ENCODE measurements at places on chromosomes 6 and 20.

GRCh38 chr6:160733050-160733646, 31.1 kb downstream of the PLG start:
- peak; percentile 6 for DNase-seq

- no peak for DNase-seq
Observed at GRCh38 chr6:52385074-52385473, 23.1 kb downstream of the PAQR8 start.

GRCh38 chr20:54345301-54345724, 130.1 kb upstream of the DOK5 start:
- peak; percentile 50 for DNase-seq

DNA sequence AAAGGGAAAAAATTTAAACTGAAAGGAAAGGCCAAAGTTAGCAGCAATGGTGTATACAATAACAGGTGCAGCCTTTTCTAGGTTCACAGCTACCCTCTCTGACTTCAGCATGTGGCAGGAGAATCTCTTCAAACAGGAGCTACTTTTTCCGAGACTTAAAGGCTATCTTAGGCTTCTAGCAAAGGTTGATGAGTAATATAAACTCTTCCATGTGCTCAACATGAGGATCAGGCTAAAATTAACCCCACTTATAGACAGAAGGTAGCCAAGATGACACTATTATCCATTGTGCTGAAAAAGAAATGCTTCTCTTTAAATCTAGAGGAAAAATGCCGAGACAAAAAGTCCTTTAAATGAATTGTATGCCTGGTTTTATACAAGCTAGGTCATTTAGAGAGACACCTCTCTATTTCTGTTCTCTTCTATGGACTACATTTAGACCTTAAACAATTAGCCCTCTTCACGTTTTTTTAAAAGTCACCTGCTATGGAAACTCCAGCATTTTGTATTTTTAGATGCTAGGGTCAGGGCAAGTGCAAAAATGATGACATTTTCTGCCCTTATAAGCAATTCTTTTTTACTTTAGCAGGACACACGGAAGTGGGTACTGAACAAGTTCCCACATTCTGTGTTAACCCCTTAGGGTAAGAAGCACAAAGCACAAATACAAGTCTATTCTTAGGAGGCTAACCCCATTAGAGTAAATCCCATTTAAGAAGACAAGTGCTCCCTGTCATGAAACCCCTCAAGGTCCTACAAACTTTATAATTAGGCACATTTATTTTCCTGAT, 216.8 kb upstream of the CITED2 start:
- no peak for DNase-seq

DNA sequence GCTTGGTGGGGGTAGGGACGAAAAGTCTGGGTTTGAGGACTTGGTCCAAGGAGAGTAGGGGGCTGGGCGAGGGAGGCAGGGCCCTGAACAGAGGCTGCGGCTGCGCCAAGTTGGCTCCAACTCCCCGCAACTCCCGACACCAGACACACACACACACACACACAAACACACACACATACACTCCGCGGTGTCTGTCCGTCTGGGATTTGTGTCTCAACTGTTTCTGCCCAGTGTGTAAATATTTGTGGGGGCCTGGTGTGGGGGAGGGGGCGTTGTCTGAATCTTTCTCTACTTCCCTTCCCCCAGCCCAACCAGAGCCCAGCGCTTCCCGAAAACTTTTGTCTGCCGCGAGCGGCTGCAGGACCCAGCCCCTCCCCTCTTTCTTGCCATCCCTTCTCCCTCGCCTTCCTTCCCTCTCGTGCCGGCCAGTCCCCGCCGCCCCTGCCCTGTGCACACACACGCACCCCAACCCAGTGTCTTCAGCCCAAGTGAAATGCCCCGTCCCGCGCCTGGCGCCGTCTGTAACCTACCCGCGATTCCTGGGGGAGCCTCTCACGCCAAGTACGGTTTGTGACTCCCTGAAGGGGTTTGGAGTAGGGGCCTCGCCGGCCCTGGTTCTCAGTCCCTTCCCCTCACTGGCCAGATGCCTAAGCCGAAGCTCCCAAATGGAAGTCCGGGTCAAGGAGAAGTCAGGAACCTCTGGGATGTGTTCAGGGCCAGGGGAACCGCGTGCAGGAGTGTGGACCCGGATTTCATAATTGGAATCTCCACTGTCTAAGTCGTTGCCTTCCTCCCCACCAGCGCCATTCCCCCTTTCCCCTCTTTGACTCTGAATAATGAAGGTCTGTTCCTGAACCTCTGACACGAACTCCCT, 904 bp downstream of the MDFI start:
- DNase-seq, result no peak

DNA sequence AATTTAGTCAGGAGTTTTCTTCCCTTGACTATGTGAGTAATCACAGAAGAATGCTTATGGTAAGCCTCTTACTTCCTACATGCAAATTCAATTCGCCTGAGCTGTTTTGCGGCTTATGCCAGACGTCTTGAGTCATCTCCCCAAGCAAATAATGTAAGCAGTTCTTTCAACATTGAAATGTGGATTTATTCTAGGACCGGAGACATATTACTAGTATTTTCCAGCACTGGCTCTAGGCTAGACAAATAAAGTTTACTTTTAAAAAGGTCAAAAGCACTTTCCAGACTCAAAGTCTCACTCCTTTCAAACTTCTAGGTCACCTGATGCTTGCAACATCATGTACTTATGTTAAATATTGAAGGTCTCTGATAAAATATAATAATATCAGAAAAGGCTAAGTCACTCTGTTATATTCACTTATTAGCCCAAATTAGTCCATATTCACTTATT, 38.1 kb upstream of the NOX3 start:
- DNase-seq, result peak; percentile 95

DNA sequence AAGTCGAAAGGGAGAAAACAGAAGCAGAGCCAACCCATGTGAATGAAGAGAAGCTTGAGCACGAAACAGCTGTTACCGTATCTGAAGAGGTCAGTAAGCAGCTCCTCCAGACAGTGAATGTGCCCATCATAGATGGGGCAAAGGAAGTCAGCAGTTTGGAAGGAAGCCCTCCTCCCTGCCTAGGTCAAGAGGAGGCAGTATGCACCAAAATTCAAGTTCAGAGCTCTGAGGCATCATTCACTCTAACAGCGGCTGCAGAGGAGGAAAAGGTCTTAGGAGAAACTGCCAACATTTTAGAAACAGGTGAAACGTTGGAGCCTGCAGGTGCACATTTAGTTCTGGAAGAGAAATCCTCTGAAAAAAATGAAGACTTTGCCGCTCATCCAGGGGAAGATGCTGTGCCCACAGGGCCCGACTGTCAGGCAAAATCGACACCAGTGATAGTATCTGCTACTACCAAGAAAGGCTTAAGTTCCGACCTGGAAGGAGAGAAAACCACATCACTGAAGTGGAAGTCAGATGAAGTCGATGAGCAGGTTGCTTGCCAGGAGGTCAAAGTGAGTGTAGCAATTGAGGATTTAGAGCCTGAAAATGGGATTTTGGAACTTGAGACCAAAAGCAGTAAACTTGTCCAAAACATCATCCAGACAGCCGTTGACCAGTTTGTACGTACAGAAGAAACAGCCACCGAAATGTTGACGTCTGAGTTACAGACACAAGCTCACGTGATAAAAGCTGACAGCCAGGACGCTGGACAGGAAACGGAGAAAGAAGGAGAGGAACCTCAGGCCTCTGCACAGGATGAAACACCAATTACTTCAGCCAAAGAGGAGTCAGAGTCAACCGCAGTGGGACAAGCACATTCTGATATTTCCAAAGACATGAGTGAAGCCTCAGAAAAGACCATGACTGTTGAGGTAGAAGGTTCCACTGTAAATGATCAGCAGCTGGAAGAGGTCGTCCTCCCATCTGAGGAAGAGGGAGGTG, 38.7 kb downstream of the ZBTB2 start:
- DNase-seq, result no peak

DNA sequence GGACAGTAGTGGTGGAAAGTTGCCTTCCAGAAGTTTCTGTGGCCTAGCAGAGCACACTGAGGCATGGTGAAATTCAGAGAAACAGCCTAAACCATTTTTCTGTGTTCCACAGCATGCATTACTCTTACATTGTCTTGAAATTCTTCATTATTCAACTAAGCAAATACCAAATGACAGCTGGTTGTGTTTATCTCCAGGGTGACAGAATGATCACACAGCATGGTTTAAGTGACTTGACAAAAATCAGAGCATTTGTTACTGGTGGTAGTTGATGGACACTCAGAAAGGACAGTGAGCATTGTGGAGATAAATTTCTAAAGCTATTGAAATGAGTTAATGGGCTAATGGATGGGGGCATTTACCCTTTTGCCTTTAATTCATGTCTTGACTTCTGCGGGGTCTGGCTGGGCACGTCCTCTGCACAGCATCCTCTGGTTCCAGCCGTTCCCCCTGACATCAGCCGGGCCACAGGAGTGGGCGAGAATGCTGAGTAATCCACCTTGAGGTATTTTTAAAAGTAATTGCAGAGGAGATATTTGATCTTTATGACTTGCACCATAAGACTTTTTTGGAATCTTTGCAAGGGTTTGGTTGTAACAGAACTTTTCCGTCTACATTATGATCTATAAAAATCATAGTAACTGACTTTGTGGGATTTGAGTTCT, 78.9 kb upstream of the SCP2D1 start:
- DNase-seq, result no peak

GRCh38 chr20:59800309-59800708, 133.1 kb downstream of the SYCP2 start:
- DNase-seq, result no peak

GRCh38 chr6:84764332-84765049, at the start of gene TBX18:
Gene TBX18 (minus strand): TSS chr6:84764598. CDS start chr6:84764181, 417 bp downstream.
- peak; percentile 99 for DNase-seq

DNA sequence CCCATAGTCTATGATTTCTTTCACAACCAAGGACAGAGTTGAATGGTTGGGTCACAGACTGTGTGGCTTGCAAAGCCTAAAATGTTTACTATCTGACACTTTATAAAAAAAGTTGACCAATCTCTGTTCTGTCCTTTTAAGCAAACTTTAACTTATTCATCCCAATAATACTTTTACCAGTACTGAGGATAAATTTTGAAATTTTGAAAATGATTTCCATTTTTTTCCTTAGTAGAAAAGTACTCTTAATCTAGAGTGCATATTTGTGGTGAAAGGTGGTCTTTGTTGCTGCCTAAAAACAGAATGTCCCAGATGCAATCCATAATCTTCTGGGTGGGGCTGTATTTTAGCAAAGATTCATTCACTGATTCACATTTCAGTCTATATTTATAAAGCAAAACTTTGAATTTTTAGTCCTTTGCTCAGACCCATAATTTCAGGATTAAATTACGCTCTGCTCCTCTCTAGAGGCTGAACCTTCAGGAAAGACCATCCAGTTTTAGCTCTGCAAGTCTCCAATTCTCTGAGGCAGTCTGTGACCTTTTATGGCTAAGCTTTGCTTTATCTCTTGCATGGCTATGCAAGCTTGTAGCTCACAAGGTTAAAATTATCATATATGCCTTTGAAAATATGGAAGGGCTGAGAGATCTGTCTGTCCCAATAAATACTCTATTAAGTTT, 573.5 kb downstream of the COL12A1 start:
- DNase-seq, result no peak

GRCh38 chr6:24566020-24566767, 71.4 kb downstream of the ALDH5A1 start:
- DNase-seq, result no peak

DNA sequence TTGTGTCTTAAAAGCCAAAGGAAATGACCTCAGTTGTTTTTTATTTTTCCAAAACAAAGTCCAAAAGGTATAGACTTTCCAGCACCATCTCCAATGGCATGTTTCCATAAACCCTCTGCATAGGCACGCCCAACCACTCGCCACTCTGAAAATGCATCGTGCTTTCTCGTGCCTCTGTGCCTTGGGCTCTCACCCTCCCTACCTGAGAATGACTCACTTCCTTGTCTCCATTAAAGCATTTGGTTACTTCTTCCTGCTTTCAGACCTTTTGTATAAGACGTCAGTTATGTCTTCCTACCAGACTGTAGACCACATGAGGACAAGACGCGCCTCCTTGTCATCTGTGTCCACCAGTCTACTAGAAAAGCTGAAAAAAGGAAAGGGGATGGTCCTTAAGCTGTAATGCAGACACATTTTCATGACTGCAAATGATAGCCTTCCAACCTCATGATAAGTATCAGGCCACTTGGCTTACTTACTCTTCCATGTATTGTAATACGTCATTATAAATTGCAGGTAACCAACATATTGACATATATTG, 61.2 kb upstream of the CDYL start:
- no peak for DNase-seq

DNA sequence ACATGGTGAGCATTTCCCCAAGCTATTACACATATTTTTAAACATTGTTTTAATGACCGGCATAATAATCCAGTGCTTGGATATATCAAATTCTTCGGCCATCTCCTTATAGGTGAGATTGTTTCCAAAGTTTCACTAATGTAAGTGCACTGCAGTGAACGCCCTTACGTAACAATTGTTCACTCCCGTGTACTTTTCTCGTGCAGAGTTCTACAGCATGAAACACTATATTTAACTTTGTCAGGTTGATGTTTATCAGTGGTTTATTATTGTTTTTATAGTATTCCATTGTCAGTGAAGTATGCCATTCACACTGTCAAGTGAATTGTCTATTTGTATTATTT, 3.4 kb upstream of the GZF1 start:
- no peak for DNase-seq

GRCh38 chr20:61486198-61486597, 234.1 kb downstream of the CDH4 start:
- no peak for DNase-seq

GRCh38 chr20:37380864-37381579, 35.1 kb downstream of the SRC start:
- DNase-seq, result no peak

GRCh38 chr6:112231164-112231563, 23.2 kb downstream of the LAMA4 start:
- no peak for DNase-seq

DNA sequence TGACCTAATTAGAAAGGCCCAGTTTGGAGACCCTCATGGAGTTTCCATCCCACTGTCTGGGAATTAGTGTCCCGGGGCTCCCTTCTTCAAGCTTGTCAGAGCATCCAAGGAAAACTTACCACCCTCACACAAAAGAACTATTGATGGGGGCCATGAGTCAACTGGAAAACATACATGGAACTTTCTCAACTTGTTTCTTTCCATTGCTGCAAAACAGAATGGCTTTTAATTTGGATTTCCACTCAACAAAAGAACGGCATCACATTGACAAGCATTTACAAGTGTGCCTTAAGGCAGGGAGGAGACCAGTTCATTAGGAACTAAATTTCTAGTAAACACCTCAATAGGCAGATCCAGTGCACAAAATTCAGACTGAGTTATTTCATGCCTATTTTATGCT, 289.1 kb upstream of the PREP start:
- no peak for DNase-seq
